ENCODE measurements at places on chromosomes 7 and 10.

DNA sequence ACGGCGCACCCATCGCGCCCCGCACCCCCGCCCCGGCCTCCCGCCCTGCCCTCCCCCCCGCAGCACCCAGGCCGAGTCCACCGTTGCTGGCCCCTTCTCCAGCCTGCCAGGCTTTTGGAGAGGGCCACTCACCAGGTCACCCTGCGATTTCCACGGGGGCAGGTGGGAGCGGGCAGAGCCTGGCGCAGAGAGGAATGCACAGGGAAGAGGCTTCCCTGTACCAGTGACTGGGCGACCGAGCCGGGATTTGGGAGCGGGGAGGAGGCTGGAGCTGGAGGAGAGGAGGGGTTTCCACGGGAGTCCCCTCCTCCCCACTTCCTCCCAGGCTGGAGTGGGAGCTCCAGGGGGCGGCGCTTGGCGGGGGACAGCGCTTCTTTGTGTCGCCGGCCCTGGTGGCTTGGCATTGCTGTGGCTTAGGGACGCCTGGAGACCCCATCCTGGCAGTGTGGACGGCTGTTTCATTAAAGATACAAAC is 19.3 kb downstream of the TCAF1 start:
- DNase-seq: no peak

- DNase-seq: no peak
Observed at GRCh38 chr10:3654496-3654895, 130.5 kb downstream of the KLF6 start.

- DNase-seq: no peak
Observed at GRCh38 chr10:33947544-33947943, 613.1 kb upstream of the NRP1 start.

- no peak for DNase-seq
Observed at GRCh38 chr10:1392127-1392526, 335.9 kb downstream of the WDR37 start.

DNA sequence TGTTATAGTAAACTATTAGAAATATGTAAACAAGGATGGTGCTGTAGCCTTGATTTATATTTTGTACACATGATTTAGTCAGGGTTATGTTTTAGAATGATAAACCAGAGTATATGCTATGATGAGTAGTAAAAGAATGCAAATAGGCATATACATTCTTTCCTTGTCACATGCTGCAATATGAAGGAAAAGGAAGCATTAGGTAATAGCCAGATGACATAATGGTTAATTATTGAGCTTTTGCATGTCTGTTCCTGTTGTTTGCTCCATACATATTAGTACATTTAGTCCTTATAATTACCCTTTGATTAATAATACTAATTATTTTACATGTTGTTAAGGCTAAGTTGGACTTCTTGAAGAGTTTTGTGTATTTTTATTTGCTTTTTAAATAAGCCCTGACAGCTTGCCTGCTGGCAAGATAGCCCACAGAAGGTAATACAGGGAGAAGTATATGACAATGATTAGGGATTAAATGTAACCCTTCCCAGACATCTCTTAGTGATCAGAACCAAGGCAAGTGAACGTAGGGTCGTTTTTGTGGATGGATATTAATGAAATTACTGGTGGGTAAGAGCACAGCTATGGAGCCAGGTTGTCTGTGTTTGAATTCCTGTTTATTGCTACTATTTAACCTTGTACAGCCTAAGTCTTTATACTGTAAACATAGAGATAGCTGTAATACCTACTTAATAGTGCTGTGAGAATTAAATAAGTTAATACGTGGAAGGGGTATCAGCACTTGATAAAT is 68.4 kb downstream of the PHTF2 start:
- no peak for DNase-seq

Measured in activated CD4-positive, alpha-beta memory T cell treated with anti-CD3 and anti-CD28 coated beads for 36 hours (primary cell).